Stimulated activated CD8-positive, alpha-beta memory T cell treated with anti-CD3 and anti-CD28 coated beads, Interleukin-7, amount 100 ng/mL, for 1 hour (primary cell): ENCODE measurements at places on chromosomes 2 and 18.

GRCh38 chr2:95185973-95186372, 20.4 kb downstream of the ZNF2 start:
- DNase-seq = no peak

DNA sequence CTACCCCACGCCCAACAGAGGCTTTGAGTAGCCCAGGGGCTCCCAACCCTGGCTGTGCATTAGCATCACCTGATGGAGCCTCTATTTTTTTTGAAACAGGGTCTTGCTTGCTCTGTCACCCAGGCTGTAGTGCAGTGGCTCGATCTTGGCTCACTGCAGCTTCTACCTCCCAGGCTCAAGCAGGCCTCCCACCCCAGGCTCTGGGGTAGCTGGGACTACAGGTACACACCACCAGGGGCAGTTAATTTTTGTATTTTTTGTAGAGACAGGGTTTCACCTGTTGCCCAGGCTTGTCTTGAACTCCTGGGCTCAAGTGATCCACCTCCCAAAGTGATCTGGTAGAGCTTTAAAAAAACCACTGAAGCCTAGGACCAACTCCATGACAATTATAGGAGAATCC, 394.8 kb upstream of the ATP5MC3 start:
- no peak for DNase-seq

DNA sequence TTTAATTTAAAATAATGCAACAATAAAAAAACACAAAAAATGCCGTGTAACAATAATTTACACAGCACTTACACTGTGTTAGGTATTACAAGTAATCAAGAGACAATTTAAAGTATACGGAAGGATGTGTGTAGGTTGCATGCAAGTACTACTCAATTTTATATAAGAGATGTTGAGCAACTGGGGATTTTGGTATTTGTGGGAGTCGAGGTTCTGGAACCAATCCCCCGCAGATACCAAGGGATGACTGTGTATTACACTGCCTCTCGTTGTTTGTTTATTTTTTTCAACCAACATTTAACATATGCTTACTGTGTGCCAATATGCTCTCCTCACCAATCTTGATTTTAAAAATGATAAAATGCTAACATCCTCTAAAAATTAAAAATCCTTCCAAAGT, 24.8 kb downstream of the MAP3K2 start:
- no peak for DNase-seq

DNA sequence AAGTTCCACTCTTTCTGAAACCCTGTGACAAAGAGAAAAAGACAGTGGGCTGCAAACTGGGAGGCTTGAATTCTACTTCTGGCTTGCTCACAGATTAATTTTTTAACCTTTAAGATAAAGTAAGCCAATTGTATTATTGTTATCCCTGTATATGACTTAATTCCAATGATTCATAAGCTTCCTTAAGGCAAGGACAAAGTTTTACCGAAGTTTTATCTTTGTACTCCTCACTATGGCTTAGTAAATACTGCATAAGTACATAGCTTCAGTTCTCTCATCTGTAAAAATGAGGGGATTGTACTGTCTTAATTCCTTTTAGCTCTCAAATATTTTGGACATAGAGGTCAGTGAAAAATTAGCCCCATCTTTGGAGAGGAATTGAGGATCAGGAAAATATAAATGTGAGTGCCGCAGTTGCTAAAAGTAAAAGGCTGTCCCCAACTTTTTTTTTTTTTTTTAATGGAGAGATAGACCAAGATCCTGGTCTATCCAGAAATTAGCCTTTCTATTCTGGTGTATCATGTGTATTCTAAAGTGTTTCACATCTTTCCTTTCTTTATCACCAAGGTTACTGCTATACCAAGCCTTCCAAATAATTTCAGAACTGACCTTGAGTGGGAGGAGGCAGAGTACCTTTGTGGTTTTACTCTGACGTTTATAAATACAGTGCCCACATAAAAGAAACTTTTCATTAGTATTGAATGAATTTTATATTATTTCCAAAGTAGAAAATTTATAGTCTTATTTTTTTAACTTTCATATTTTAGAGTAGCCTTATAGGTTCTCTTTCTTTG, 13.3 kb downstream of the RELCH start:
- DNase-seq = no peak

DNA sequence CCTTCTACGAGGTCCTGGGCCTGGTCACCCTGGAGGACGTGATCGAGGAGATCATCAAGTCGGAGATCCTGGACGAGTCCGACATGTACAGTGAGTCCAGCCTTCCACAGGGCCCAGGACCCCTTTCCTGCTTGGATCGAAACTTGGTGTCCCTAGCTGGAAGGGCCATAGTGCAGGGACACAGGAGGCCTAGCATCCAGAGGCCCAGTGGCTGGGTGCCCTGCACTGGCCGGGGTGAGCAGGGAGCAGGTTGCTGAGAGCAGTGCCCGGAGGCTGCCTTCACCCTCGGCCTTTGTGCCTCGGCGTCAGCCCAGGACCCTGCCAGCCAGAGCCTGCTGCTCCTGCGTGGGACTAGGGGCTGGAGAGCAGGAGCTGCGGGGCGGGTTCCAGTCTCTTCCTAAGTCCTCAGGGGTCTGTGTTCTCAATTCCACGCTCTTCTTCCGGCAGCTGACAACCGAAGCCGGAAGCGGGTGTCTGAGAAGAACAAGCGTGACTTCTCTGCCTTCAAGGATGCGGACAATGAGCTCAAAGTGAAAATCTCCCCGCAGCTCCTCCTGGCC, 18.9 kb upstream of the CNNM3 start:
- no peak for DNase-seq

GRCh38 chr2:241754042-241754441, 19.6 kb downstream of the D2HGDH start:
- no peak for DNase-seq

- DNase-seq = no peak
These were observed 503.4 kb upstream of the VRK2 start for GRCh38 chr2:57543211-57543610.

- DNase-seq = no peak
These were observed 61.0 kb downstream of the TSPYL6 start for GRCh38 chr2:54194761-54195750.

GRCh38 chr2:36975306-36975705, 9.0 kb upstream of the STRN start:
- DNase-seq = no peak

DNA sequence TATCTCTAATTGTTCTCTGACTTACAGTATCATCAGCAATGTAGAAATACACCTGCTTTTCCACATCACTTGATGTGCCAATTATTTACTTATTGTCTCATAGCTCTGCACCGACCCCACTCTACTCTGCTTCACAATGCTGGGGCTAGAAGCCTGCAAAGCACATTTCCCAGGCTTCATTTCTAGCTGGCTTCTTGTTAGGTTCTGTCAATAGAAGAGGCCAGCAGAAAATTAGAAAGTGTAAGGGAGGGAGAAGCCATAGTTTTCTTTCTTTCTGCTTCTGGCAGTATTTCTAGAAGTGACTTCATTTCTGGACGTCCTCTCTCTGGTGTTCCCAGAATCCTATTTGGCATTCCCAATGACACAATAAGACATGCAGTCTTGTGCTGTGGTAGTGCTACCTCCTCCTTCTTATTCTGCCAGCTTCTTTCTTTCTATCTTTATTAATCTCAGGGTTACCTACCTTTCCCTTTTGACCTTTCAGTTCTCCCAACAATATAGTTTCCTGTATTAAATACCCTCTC, 12.5 kb upstream of the TANC1 start:
- DNase-seq = no peak

- DNase-seq = no peak
These were observed 101.2 kb downstream of the DYNC1I2 start for GRCh38 chr2:171788316-171788993.
